ENCODE measurements at places on chromosomes 2 and 18.

DNA sequence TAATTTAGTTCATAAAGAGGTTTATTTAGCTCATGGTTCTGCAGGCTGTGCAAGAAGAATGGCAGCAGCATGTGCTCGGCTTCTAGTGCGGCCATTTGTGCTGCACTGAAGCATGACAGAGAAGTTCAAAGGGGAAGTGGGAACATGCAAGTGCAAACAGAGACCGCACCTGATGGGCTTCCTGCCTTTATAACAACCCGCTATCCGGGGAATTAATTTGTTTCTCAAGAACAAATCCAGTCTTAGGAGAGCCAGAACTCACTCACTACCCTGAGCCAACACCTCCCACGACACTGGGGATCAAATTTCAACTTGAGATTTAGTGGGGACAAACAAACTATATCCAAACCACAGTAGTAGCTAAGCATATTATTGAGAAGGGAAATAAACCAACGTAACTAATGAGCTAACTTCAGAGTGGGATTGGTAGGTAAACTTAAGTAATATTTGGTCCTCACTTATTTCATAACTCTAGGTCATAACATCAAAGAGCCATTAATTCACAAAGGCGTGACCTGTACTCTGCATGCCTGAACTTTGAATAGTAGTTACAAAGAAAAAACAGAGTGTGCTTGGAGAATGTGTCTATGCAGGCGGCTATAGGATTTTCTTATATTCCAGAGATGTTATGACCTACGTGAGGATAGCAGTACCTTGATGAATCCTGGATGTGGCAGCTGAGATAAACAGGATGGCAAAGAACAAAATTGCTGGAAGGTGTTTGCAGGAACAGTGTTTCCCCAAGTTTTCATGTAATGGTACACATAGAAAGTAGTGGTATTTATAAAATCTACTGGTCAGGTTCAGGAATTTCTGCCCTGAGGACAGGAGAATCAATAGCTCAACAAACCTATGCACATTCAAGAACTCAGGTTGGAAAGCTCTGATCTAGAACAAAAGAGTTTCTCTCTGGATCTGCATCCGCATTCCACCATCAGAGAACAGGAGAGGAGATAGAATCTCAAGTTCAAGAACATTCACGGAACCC lies 845.9 kb upstream of the ID2 start:
- no peak for DNase-seq

- no peak for DNase-seq
Observed at GRCh38 chr2:161358838-161359237, 50.6 kb downstream of the PSMD14 start.

- DNase-seq = no peak
Observed at GRCh38 chr2:227597998-227598397, 695 bp upstream of the SCYGR2 start.

- DNase-seq = peak; percentile 81
Observed at GRCh38 chr2:61645911-61646310, 107.8 kb upstream of the XPO1 start.

- DNase-seq = no peak
Observed at GRCh38 chr2:138037090-138037489, 72.8 kb downstream of the HNMT start.

- no peak for DNase-seq
Observed at GRCh38 chr18:7616661-7617060, 49.5 kb downstream of the PTPRM start.

Data from non-pigmented ciliary epithelial cell (primary cell).